ENCODE measurements at places on chromosomes 3 and 15.

- no peak for DNase-seq
Measured at GRCh38 chr15:28118083-28118482, 19.0 kb upstream of the OCA2 start.

GRCh38 chr3:66483006-66483405 lies 17.8 kb downstream of the LRIG1 start:
- no peak for DNase-seq

DNA sequence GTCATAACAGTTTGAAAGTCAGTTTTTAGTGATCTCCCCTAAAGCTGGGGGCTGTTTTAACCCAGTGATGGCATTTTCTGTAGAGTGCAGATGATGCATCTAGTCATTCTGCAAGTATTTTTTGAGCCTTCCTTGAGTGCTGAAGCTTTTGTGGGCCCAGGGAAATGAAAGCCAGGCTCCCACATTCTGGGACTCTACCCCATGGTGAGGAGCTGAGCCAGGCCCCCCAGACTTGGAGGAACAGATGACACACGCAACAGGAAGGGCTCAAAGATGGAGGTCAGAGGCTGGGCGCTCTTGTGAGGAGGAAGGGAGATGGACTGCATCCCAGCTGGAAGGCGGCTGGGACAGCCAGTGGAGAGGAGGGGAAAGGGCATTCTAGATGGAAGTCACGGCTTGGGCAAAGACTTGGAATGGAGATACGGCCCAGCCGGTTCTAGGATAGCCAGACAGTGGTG lies 40.8 kb downstream of the MRAS start:
- no peak for DNase-seq

GRCh38 chr3:193870376-193871219 lies 265.4 kb upstream of the HES1 start:
- no peak for DNase-seq

GRCh38 chr15:44790215-44790614 lies 53.9 kb downstream of the TRIM69 start:
- no peak for DNase-seq

All from GM20000 (cell line).